Suprapubic skin (tissue), 4 donors: ENCODE measurements at places on chromosomes 6 and 20. TPM values are rescaled to one million over a fixed set of nuclear protein-coding genes. Genes with fewer than 3 reads are reported as not detected.

PKIG gene
- 17.2 TPM for total RNA-seq

FRS3 gene
- total RNA-seq: 3.9 TPM

ADGRF5 gene
- 4.7 TPM for total RNA-seq

IL17A gene
- not detected for total RNA-seq

DNA sequence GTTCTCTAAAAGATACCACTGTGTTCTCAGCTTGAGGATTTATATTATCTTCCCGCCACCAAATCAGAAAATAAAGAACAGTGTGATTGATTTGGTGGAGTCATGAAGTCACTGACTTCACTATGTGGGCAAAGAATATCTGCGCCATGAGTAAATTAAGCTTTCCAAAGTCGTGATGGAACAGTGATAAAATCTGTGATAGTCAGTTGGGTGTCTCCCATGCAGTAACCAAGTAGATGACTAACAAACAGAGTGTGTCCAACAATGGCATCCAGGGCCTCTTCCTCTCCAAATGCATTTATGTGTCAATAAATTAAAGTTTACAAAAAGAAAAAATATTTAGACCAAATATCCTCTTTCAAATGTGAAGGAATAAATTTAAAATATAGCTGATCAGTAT lies 87.0 kb upstream of the DST start:
- no peak overlapping the region for H3K27ac ChIP-seq
- no peaks in the 10 kb centered on the region for H3K36me3 ChIP-seq
- peaks cover 8% of the 10 kb centered on the region for H3K4me1 ChIP-seq

GRCh38 chr20:25251019-25251418 lies 3.1 kb downstream of the PYGB start:
- no peaks in the 10 kb centered on the region for H3K27me3 ChIP-seq
- H3K4me3 ChIP-seq: peak overlapping the region; percentile 95
- no peaks in the 10 kb centered on the region for H3K36me3 ChIP-seq
- peaks cover 69% of the 10 kb centered on the region for H3K4me1 ChIP-seq
